NCI-H187 (cell line): ENCODE measurements at places on chromosomes 16 and 17.

DNA sequence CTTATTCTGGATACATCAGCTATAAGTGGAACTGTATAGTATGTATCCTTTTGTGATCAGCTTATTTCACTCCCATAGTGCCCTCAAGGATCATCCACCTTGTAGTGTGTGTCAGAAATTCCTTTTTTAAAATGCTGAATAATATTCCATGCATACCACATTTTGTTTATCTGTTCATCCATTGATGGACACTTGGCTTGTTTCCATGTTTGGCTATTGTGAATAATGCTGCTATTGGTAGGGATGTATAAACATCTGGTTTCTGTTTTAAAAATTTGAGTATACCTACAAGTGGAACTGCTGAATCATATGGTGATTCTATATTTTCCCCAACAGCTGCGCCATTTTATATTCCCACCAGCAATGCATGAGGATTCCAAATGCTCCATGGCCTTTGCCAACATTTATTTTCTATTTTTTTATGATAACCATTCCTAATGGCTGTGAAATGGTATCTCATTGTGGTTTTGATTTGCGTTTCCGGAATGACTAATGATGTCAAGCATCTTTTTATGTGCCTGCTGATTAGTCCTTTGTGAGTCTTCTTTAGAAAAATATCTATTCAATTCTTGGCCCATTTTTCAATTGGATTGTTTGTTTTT is 11.6 kb downstream of the RCVRN start:
- DNase-seq = no peak

- DNase-seq = no peak
Measured at GRCh38 chr17:40472733-40473452, 28.5 kb downstream of the TNS4 start.

GRCh38 chr17:80876950-80877728 is 114.5 kb upstream of the CHMP6 start:
- no peak for DNase-seq

DNA sequence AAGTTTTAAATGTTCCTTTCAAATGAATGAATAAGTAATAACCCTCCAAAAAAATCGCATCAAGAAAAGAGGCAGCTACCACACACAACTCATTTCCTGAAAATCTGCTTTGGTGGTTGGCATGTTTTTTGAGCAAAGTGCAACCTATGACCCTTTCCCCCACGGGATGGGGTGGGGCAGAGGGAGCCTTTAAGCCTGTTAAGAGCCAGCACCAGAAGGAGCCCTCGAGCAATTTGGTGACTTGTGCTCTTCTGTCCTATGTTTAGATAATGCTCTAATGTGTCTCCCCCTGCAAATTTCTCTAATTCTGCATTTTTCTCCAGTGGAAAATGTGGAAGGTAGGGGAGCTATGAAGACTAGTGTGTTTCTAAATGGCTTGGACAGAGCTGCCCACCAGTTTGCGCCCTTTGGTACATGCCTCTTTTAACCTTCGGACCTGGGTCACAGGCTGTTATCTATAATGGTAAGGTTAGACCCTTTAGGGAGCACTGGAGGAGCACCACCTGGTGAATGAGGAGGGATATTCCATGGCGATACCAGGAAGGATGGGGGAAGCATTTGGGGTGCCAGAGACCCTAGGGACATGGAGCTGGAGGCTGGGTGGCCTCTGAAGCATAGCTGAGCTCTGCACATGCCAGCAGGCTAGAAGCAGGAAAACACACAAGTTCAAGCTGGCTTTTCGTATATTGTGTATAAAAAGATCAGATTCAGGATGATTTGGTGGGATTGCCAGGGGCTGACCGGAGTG is 1.6 kb downstream of the PYCARD start:
- DNase-seq = no peak

GRCh38 chr17:82300707-82301270 is 16.6 kb downstream of the CD7 start:
- no peak for DNase-seq

DNA sequence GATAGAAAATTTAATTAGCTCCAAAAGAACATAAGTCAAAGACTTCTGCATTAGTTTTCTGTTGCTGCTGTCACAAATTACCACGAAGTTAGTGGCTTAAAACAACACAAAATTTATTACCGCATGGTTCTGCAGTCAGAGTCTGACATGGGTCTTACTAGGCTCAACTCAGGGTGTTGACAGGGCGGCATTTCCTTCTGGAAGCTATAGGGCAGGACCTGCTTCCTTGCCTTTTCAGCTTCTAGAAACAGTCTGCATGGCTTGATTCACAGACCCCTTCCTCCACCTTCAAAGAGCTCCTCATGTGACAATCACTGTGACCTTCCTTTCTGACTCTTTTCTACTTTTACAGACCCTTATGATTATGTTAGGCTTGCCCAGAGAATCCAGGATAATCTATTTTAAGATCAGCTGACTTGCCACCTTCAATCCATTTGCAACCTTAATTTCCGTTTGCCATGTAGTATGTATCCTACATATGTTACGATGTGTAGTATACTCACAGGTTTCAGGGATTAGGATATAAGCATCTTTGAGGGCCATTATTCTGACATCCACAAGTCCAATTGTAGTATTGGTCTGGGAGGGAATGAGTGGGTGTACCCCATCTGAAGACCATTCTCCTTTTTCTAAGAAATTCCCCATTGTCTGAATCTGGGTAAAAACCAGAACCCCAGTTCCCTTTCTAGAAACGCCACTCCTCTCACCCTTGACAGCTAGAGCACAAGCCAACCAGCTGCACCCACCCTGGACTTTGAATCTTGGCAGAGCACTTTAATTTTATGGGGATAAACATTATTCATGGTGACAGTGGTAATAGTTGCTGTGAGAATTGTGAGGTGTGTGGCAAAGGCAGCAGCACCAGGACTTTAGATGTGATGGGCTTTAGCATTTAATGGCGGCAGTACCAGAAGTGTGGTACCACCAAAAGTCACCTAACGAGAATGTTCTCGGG is 265.5 kb downstream of the KCNJ2 start:
- DNase-seq = no peak

GRCh38 chr16:7731141-7731540 is 398.5 kb downstream of the RBFOX1 start:
- no peak for DNase-seq

- no peak for DNase-seq
Measured at GRCh38 chr16:11333010-11333409, 12.2 kb upstream of the RMI2 start.

- no peak for DNase-seq
Measured at GRCh38 chr16:77905374-77905920, 116.9 kb upstream of the CLEC3A start.

GRCh38 chr17:40483679-40484078 is 17.7 kb downstream of the TNS4 start:
- no peak for DNase-seq

GRCh38 chr16:62712566-62712965 is 676.3 kb upstream of the CDH8 start:
- DNase-seq = no peak

GRCh38 chr16:566475-567372 is at the start of gene NHLRC4:
NHLRC4 (plus strand) TSS chr16:567005; CDS start chr16:568048, 1,043 bp downstream.
- DNase-seq = no peak

GRCh38 chr17:2239882-2240430 is 63.6 kb downstream of the SMG6 start:
- DNase-seq = no peak

DNA sequence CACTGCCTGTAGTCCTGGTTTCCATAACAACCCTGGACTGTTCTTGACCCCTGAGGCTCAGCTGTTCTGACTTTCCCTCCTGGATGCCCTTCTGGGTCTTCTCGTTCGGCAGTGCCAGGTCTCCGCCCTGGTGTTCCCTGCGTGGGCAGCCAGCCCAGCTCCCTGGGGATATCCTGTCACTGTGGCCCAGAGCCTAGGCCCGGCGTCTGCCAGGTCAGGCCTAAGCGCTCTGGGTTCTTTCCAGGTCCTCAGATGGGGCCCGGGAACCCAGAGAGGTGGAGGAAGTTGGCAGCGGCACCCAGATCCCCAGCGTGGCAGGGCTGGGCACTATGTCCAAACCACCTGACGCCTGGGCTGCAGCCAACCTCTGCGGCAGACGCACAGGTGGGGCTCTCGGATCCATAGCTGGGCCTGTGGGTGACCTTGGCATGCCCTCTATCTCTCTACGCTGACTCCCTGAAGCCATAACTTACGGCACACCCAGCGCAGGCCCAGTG is 12.5 kb upstream of the ATP2A3 start:
- DNase-seq = no peak

GRCh38 chr16:769184-769784 is 8.8 kb downstream of the MSLN start:
- no peak for DNase-seq

DNA sequence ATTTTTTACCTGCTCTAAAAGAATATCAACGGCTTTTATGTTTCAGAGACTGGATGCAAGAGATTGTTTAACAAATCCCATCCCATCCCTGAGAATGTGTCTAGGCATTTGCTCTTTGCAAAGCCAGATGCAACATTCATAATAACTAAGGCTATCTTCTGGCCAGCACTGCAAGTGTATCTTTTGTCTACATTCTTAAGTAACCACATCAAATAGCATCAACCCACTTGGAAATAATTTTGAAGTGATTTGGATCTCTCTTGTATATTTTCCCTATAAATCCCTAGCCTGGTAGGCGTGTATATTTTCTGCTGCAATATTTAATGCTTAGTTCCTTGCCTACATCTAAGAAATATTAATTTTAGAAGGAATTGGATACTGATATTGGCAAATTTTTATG is 64.3 kb downstream of the PIGL start:
- no peak for DNase-seq

GRCh38 chr17:46821482-46822387 is 3.2 kb upstream of the WNT3 start:
- DNase-seq = no peak

DNA sequence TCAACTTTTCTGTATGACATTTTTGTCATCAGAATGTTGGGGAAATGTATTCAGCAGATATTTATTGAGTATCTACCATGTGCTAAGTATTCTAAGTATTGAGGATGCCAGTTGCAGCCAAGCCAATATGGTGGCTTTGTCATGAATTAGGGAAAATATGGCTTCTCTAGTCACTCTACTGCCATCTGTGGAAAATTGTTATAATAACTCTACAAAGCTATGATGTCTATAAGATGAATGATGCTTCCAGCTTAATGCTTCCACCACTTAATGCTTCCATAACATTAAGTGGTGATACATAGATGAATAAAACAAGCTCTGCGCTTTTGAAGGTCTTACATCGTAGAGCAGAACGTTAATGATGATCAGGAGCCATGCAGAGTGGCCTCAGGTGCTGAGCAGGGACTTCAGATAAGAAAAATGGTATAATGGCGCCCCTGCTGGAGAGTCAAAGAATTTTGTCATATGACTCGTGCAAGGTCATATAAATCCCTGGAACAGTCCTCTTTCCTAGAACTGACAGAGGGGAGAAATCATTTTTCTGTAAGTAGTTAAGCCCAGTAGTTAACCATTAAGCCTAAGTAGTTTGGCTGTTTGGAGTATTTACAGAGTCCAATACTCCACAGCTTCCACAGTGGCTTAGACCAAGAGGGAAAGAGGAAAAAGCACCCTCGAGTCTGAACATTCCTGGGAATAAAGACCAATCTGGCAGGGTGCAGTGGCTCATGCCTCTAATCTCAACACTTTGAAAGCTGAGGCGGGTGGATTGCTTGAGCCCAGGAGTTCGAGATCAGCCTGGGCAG is 2.7 kb upstream of the TMIGD1 start:
- peak; percentile 48 for DNase-seq

DNA sequence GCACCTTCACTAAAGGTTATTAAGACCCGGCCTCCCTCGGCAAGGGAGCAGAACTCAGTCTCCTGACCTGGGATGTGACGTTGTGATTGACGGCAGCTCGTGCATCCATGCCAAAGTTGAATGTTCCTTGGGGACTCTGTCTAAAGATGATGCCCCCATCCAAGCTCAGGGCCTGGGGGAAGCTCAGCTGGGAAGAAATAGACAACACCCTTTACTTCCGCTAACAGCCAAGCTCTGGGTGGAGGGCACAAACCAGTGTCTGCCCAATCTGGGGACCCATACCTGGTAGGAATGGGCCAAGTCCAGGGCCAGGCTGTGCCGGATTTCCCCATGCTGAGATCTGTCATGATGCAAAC is 95.4 kb downstream of the RMI2 start:
- no peak for DNase-seq

GRCh38 chr17:70622368-70623260 is 453.3 kb downstream of the KCNJ2 start:
- no peak for DNase-seq

DNA sequence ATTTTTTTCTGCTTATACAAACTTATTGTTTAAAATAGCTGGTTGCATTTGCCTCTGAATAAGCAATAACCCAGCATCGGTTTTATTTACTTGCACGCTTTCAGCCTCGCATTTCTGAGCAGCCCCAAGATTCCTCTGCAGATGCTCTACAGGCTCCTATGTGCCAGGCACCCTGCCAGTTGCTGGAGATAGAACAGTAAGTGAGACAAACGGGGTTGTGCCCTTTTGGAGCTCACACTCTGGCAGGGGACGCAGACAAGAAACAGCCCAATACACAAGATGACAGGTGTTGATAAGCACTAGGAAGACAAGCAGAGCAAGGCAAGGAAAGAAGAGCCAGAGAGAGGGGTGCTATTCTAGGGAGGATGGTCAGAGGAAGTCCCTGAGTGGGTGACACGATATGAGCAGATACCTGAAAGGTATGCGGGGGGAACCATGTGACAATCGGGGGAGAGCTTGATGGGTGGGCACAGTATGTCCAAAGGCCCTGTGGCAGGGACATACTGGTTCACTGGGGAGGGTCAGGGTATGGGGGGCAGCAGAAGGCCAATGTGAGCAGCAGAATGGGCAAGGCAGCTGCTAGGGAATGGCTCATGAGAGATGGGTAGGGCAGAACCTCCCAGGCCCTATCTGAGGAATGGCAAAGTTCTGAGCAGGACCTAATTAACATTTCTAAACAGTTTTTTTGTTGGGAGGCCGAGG is 18.7 kb upstream of the ADORA2B start:
- DNase-seq = no peak

DNA sequence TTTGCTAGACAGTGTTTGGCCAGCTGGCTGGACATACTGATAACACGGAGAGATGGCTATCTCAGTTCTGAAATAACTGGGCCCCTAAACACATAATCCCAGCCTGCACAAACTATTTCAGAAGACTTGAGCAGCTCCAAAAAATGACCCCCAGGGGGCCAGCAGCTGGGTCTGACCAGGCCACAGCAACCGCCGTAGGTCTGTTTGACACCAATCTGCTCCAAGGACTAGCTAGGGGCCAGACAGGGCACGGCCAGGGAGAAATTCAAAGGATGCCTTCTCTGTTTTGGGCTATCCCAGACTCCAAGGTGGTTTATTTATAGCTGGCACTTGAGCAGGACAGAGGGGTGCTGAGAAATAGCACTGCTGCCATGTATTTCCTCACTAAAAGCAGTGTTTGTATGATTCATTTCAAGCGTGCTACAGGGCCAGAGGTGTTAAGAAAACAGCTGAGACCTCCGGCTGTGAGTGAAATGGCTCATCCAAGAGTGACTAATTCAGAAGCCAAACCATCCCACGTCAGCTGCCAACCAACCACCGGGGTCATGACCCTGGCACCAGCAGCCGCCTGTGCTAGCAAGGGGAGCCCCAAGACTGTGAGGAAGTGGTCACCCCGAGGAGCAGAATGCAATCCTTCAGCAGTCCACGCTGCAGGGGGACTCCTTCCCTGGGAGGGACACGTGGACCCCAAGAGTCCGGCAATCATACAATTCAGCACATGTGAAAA is 5.7 kb downstream of the GGA2 start:
- DNase-seq = no peak

GRCh38 chr17:61474934-61475333 is 22.7 kb downstream of the TBX4 start:
- no peak for DNase-seq

GRCh38 chr17:78232859-78233173 is 1.4 kb downstream of the TMEM235 start:
- no peak for DNase-seq

- no peak for DNase-seq
Measured at GRCh38 chr17:1880851-1881630, 51.2 kb downstream of the RPA1 start.
